Fibroblast of skin of right quadriceps (primary cell): ENCODE measurements at places on chromosomes 1 and 21.
A peak's percentile ranks its signal among the peaks of the same experiment; 100 is the strongest.

- no peak for DNase-seq
Observed at GRCh38 chr1:119184972-119185371, 44.5 kb upstream of the WARS2 start.

DNA sequence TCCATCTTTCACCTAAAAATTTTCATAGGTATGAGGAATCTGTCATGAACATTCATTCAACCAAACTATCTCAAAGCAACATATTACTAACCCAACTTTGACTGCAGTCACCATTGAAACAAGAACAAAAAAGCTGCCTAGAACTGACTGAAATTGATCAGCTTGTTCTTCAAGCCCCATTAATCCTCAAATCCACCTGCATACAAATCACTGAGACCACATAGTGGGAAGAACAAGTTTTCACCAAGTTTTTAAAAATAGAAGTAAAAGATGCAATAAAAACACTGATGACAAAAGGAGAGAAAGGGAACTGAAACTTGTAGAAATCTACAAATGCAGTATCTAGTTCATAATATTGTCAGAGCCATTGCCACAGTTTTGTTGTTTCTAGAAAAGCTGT lies 6.1 kb downstream of the SORT1 start:
- no peak for DNase-seq

DNA sequence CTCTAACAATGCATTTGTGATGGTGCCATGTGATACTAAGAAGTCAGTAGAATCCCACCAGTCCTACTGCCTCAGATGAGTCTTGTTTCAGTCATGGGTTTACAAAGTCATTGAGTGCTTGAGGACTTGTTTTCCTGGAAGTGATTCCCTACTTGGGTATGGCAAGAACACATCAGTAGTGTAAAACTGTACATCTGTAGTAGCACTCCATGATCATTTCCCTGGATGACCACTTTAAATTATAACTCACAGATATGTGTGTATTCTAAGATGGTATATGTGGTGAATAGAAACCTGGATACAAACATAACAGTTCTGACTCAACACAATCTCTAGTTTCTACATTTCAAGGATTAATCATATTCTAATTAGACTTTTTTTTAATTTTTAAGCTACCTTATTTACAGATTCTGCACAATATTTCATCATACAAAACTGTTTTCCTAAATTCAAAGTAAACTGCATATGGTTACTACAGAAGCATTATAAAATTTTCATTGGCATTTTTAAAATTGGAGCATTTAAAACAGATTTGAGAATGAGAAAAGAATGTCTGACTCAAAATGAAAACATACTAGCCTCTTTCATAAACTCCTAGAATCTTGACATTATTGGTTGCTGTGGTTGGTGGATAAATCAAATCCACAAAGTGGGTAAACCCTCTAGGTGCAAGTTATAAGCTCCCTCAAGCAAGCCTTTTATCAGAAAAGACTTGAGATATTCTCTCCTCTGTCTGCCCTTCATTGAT lies 6.8 kb upstream of the PSMG1 start:
- peak; percentile 56 for DNase-seq

DNA sequence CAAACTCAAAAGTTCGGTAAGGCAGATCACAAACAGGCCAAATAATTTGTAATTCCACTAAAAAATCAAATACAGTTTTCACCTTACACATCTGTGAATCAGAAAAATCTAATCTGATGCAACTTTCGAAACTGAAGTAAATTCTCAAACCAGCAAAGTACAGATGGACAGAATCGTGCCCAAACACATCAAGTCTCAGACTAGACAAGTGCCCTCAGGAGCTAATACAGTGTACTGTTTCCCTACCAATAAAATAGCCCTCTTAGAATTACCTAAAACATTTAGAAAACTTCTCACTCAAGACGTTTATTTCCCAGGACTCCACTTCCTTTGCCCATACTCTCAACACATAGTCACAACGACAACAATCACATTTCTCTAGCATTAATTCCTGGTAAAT lies 134.2 kb downstream of the SMYD2 start:
- no peak for DNase-seq

- peak; percentile 42 for DNase-seq
Observed at GRCh38 chr1:174692313-174692712, 244.5 kb downstream of the GPR52 start.

- no peak for DNase-seq
Observed at GRCh38 chr1:156372265-156372586, 3.2 kb downstream of the RHBG start.

DNA sequence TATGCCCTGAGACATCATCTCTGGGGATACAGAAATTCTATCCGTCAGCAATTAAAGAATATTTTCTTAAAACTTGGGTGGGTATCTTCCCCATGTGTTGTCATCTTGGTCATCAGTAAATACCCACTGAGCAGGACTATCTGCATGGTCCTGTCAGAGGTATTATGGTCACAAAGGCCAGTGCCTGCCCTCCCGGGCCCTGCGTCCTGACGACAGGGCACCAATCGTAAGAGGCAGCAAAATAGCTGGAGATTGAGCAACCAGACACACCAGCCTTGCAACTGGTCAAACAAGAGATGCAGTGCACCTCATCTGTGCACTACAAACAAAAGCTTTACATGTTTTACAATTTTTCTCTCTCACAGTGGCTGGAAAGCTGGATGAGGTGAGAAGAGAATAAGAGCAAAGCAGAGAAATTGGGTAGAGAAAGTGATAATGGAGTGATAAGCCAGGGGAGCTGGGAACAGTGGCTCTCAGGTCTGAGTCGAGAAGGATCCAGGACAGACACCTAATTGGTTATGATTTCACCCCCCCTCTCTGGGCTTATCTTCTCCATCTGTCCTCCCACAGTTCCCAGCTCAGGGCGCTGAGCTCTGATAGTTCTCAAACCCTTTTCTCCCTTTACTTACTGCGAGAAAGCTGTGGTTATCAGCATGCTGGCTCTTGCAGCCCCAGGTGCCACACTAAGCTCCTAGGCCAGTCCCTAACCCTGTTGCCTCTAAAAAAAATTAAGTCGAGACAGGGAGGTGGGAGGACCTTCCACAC lies 8.8 kb upstream of the SRP9 start:
- no peak for DNase-seq

- no peak for DNase-seq
Observed at GRCh38 chr1:113219377-113219776, 146.4 kb downstream of the LRIG2 start.

DNA sequence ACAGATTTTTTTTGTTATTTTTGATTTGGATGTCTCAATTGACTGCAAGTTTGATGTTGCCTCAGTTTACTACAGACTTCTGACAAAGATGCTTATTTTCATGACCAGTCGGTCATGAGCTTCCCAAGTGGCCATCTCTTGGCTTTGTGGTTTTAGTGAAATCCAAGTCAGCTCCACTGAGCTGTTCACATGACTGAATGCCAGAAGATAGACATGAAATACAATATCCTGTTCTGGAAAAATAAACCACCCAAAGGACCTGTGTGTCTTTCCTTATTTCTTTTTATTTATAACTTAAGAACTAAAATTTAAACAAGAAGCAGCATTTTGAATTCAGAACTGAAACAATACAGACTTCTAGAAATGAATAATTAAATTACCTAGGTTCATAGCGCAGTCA lies 89.3 kb downstream of the HMCN1 start:
- DNase-seq = peak; percentile 49

GRCh38 chr1:245361065-245361464 lies 206.3 kb downstream of the KIF26B start:
- no peak for DNase-seq

- DNase-seq = no peak
Observed at GRCh38 chr1:117388328-117388727, 21.1 kb downstream of the MAN1A2 start.

GRCh38 chr1:221440658-221441057 lies 301.2 kb downstream of the DUSP10 start:
- DNase-seq = peak; percentile 27

DNA sequence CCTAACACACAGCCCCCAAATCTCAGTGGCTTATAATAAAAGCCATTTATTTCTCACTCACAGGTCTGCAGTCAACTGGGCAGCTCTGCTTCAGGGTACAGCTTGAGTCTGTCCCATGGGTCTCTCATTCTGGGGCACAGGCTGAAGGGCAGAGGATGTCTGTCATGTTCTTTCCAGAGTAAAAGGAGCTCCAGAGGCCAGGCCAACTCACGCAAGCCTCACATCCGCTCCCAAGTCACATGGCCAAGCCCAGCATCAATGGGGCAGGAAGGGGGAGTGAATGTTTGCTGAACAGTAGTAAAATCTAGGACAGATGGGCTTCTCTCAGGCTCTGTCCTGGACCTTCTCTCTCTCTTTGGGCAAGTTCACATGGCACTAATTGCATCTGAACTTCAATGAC lies 7.1 kb upstream of the SSBP3 start:
- DNase-seq = peak; percentile 71

DNA sequence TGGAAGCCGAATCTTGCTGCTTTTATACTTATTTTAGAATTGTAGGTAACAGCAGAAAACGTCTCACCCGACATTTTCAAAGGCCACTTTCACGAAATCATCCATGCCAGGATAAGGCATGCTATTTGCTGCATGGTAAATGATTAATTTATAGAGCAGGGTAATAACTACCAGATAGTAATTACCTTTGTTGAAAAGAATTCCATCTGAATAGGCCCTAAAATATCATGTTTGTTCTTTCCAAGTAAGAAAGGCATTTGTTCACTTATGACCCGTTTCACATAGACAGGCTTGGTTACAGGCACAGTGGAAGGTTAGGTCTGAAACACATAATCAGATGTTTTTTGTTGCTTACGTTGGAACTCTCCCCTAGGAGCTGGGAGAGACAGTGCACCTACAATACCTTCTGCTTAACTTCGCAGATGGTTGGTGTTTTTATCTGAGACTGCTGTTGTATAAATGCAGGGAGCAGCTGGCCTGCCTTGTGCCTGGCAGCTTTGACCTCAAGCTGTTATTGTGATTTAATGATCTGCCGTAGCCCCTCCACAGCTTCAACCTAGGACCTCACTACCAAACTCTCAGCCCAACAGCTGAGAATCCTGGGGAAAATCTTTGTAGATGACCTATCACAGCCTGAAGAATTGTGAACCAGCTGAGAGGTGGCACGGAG lies 1.6 kb downstream of the SLC44A3 start:
- no peak for DNase-seq

GRCh38 chr1:155120253-155120652 lies 7.4 kb upstream of the EFNA1 start:
- no peak for DNase-seq

GRCh38 chr1:2971609-2972008 lies 49.7 kb upstream of the ACTRT2 start:
- DNase-seq = no peak

GRCh38 chr1:47521034-47521881 lies 83.4 kb downstream of the FOXD2 start:
- DNase-seq = no peak

DNA sequence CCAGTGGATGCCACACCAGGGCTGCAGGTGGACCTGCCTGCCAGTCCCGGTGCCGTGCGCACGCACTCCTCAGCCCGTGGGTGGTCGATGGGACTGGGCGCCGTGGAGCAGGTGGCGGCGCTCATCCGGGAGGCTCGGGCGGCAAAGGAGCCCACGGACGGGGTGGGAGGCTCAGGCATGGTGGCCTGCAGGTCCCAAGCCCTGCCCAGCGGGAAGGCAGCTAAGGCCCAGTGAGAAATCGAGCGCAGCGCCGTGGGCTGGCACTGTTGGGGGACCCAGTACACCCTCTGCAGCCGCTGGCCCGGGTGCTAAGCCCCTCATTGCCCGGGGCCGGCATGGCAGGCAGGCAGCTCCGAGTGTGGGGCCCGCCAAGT lies 1171.8 kb upstream of the B3GALT2 start:
- no peak for DNase-seq

GRCh38 chr21:38816400-38816977 lies 10.8 kb downstream of the ETS2 start:
- no peak for DNase-seq

GRCh38 chr1:46583494-46583893 lies 20.6 kb downstream of the MKNK1 start:
- DNase-seq = no peak

DNA sequence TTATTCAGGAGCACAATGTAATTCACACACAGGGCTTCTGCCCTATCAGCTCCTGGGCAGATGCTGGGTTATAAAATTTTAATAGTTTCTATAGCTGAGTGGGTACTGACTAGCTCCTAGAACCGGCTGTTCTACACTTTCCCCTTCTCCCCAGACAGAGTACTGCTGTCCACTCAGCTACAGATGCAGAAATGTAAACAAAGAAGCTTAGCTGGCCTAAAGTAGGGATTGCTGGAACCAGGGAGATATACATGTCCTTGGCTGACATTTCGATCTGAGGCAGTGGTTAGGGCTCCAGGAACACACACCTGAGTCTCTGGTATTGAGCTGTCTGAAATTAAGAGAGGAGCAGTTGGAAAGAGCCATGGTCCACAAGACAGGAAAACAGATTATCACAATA lies 211.5 kb upstream of the USP24 start:
- no peak for DNase-seq

GRCh38 chr1:55896210-55896609 lies 681.0 kb upstream of the USP24 start:
- no peak for DNase-seq

- DNase-seq = no peak
Observed at GRCh38 chr1:117567435-117567834, 38.4 kb upstream of the TENT5C start.

- no peak for DNase-seq
Observed at GRCh38 chr1:169027607-169028320, 78.7 kb upstream of the ATP1B1 start.

DNA sequence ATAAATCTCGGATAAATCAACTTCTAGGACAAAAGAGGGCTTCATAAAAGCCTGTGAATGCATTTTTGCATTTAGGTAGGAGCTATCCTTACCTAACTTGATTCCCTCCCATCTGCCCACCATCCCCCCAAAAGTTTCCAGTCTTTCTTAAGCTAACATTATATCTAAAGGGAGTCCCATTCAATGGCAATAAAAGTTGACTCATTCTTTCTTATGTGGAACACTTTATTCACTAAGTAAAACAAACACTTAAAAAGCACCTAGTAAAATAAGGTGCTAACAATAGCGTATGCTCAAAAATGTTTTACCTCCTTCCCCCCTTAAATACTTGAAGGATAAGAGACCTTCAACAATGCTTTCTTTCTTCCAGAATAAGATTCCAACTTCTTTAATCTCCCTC lies 83.8 kb downstream of the GON4L start:
- DNase-seq = no peak

- DNase-seq = no peak
Observed at GRCh38 chr1:41659903-41660302, 175.4 kb upstream of the EDN2 start.

DNA sequence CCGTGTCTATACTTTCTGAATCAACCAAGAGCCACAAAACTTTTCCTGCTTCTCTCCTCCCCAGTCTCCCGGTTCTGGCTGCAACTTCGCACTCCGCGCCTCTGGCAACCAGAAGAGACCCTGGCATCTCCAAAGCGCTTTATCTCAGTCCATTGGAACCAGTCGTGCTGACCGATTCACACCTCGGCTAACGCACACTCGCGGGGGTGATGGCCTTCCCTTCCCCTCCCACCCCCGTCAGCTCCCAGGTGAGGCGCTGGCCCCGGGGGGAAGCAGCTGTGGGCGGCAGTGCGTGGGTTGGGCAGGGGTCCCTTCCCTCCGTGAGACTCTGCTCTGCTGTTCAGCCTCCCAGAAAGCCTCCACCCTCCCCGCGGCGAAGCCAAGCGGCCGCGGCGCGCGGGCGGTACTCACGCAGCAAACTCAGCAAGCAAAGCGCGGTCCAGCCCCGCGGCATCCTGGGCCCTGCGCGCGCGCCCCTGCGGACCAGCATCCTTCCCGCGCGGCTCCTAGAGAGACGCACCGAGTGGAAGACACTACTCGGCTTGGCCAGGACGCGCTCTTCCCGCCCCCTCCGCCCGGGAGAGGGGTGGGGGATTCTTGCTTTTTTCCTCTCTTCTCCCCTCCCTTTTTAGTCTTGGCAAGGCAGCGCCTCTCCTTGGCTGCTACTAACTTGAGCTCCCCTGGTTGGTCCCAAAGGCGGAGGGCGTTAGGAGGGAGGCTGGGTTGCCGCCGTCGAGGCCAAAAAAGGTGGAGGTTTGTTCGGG lies at the start of gene CD34:
Gene CD34 (minus strand): TSS at position 535 of the 764 bp plus-strand sequence. CDS start 45 bp downstream, at position 490.
- DNase-seq = peak; percentile 19
